ENCODE measurements at places on chromosomes 2 and 18.

GRCh38 chr2:134161170-134161547, 92.7 kb upstream of the MGAT5 start:
- no peak for DNase-seq

- DNase-seq: no peak
Measured at GRCh38 chr2:2183176-2183575, 147.9 kb downstream of the MYT1L start.

DNA sequence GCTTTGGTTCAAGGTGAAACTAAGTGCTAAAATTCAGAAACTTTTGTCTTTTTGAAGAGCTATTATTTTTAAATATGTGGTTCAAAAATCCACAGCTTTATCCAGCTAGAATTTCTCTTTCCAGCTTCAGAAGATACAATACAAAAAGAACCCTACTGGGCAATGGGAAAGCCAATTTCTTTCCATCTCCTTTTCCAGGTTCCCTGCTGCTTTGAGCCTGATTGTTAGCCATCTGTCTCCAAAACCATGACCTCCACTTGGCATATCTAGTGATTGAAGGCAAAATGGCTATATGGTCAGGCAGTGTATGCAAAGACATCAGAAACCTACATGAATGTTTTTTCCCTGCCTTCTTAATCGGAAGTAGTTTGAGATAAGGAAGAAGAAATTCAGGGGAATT, 134.1 kb downstream of the KCNH7 start:
- DNase-seq: no peak

- DNase-seq: no peak
Measured at GRCh38 chr18:51123936-51124486, 73.5 kb downstream of the MEX3C start.

DNA sequence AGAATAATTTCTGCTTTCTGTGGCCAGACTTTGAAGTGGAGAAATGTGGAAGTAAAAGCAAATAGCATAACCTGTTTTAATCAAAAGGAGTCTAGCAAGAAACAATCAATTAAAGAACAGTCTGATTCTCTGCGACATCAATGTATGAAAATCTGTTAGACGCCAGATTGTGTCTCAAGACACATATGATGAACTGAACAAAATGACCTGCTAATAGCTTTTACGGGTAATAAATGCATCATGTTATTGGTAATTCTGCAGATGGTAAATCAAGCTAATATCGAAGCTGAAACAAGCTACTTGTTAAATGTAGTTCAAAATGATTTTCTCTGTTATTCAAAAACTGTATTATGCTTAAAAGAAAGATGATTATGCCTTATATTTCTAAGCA, 208.5 kb upstream of the FIGN start:
- no peak for DNase-seq

DNA sequence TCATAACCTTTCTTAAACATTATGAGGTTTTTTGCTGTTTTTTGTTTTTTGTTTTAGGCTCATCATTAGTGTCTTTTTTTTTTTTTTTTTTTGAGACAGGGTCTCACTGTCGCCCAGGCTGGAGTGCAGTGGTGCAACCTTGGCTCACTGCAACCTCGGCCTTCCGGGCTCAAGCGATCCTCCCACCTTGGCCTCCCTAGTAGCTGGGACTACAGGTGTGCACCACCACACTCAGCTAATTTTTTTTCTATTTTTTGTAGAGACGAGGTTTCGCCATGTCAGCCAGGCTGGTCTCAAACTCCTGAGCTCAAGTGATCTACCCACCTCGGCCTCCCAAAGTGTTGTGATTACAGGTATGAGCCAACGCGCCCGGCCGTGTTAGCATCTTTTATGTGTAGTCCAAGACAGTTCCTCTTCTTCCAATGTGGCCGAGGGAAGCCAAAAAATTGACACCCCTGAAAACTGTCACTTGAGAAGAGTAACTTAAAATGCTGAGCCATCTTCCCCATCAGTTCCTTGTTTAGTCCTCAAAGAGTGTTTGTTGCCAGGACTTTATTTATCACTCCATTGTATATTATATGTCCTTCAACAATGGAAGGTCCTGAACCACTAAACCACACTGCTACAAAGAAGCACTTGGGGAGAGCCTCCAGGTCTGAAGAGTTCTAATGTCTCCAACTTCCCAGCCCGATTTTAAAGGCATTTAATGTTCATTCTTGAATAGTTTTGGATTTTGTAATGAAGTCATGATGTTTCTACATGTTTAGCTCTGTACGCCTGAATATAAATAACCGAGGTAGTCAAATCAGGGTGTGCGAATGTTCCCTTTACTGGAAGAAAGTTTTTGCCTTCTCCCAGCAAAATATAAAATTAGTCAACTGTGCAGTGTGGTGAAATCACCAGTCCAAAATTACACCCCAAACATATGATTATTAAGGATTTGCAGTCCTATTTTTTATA, 26.4 kb downstream of the ZNF516 start:
- no peak for DNase-seq

DNA sequence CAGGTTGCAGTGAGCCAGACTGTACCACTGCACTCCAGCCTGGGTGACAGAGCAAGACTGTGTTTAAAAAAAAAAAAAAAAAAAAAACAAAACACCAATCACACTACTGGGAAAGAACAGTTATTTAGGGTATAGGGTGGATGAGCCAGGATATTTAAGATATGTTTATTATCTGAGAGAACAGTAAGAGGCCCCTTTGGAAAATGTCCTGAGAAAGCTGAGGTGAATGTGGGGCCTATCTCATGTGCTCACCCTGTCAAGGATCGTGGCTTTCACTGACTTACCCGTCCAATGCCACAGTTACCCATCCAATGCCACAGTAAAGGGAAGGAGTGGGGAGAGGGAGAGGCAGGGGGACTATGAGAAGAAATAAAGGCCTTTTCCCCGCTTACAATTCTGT, 19.9 kb upstream of the ENOSF1 start:
- no peak for DNase-seq

DNA sequence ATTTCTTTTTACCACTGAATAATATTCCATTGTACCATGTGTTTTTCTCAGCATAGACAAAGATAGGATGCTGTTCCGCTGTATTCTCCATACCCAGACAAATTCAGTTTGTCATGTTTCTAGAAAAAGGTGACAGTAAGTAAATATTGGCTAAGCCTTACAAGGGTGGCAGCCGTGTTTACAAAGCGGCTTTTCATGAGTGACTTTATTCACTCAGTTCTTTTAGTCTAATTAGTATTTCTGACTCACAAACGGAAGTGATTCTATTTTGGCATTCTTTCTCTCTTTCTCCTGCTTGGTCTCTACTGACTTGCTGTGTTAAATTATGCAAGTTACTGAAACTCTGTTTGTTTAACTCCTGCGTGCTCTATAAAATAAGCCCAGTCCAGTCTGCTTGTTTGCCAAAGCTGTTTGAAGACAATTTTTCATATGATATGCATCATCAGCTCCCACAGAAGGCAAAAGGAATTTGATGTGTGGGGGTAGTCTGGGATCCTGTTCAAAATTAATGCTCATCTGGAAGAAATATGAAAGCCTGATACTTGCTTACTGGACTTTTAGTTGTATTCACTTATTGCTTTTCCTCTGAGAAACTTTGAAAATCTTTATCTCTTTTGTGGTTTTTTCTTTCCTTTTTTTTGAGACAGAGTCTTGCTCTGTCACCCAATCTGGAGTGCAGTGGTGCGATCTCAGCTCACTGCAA, 2.3 kb upstream of the PLEKHH2 start:
- no peak for DNase-seq

DNA sequence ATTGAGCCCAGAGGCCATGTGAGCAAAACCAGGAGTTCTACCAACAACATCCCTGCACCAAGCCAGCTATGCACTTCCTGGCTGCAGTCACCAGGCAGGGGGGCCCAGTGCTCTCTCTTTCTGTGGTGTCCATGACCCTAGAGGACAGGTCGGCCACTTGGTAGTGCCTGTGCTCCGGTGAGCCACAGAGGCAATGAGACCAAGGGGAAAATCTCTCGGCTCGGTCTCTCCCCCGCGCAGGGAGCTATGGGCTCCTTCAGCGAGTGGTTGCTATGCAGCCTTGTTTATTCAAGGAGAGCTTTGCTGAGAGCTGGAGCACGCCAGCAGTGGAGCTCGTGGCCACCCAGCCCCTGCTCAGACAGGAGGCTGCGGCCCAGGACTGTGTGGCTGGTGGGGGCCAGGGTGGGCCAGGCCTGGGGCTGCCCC, at the start of gene TOGARAM2:
Gene TOGARAM2, plus strand, starts transcription at position 283 of the 426 bp plus-strand sequence. CDS start 13,537 bp downstream, outside the sequence.
- no peak for DNase-seq

GRCh38 chr18:3594760-3595368, 144.9 kb downstream of the TGIF1 start:
- DNase-seq: no peak

- no peak for DNase-seq
Measured at GRCh38 chr2:173571021-173571821, 216.5 kb downstream of the CDCA7 start.

DNA sequence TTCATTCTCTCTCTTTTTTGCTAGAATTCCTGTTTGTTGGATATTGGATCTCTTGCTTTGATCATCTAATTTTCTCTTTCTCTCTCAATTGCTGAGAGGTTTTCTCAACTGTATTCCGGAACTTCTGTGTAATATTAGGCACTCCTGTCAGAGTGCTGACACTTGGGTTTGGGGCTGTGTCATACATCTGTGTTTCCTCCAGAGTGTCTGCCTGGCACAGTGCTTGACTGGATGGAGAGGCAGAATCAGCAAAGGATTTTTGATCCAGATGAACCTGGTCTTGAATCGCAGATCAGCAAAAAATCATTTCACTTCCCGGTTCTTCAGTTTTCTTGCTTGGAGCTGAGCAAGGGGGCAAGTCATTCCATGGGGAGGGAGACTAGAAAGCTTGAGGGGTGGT, 87.7 kb upstream of the CXCR4 start:
- no peak for DNase-seq

- no peak for DNase-seq
Measured at GRCh38 chr2:236536727-236537398, 32.8 kb upstream of the ACKR3 start.

GRCh38 chr2:217973008-217973787, 29.6 kb downstream of the TNS1 start:
- DNase-seq: no peak

DNA sequence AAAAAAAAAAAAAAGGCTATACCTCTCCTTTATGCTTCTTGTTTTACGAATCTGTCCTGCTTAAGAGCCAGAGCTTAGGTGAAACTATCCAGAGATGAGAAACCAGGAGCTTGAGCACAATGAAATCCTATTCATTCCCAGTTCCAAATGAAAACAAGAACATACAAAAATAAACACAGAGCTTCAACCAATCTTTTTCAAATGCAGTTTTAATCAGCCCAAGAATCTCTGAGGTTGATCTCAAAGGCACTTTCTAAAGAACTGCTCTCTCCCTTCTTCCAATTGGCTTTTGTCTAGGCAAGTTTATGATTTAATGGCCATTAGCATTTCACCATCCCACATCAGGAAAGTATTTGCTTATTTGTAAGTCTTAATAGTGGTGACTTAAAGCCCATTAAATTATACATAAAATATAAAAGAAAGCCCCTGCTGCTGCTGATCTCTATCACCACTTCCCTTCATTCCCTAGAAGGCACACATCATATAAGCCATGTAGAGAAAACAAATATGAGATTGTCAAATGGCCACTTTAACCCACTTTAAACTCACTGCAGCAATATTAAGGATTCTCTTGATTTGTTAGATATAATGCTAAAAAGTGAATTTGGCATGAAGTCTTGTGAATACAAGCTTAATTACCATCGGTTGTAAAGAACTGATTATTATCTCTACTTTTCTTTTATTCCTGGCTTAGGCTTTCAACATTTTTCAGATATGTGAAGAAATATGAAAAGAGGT, 29.3 kb upstream of the SCN9A start:
- DNase-seq: no peak

- DNase-seq: no peak
Measured at GRCh38 chr2:65548576-65549256, 116.3 kb upstream of the SPRED2 start.

- DNase-seq: no peak
Measured at GRCh38 chr2:206482123-206482522, 38.8 kb downstream of the ADAM23 start.

- DNase-seq: no peak
Measured at GRCh38 chr2:96502891-96503636, 2.1 kb downstream of the NEURL3 start.

DNA sequence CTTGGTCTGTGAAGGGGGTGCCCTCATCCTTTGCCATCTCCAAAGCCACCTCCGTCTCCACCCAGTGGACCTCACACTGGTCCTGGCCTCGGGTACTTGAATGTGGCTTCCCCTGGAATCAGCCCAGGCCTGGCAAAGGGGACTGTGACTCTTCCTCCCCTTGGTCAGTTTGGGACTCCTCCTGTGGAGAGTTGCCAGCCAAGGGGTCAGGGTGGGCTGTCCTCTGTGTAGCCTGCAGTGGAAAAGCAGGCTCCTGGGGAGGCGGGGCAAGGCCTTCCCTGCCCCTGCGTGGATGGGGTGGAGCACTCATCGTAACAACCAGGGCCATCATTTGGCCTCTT, 59.8 kb downstream of the INHBB start:
- no peak for DNase-seq

- DNase-seq: no peak
Measured at GRCh38 chr2:40138314-40138713, 313.6 kb downstream of the SLC8A1 start.
